ENCODE measurements at places on chromosomes 1 and 21.

DNA sequence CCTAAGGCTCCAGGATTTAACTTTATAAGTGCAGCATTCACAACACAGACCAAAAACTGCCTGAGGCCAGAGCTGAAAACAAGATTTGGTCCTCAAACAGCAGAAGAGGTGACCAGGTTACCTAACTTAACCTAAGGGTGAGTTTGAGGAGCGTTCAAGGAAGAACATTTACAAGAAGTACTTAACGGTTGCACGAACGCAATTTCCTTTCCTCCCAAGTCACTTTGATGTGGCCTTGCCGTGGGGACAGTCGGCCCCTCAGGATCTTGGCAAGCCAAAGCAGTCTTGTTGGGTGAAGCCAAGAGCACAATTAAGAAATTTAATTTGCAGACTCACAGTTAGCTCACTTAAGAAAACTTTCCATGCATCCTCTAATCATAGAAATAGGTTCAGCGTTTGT, 202.6 kb upstream of the COA6 start:
- H3K4me1 ChIP-seq, result no peaks in the 10 kb centered on the region
- H3K36me3 ChIP-seq, result no peaks in the 10 kb centered on the region
- no peak overlapping the region for H3K27ac ChIP-seq
- DNase-seq, result no peak
- no peak overlapping the region for H3K4me3 ChIP-seq

DNA sequence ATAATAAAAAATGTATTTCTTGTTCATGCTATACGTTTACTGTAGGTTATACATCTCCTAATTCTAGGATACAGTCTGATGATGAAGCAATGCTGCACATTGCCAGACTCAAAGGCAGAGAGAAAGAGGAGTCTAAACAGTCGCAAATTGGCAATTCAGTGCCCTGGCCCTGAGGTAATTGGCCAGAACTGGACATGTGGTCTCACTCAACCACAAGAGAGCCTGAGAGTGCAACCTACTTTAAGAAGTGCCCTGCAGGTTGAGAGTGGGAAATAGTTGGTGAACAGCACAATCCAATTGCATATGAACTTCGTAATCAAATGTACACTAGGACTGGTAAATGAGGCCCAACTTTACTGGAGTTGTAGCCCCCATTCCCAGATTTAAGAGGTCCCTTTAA, 5.0 kb upstream of the SLC35A3 start:
- H3K36me3 ChIP-seq, result no peaks in the 10 kb centered on the region
- peaks cover 8% of the 10 kb centered on the region for H3K4me1 ChIP-seq
- H3K27me3 ChIP-seq, result no peaks in the 10 kb centered on the region

GRCh38 chr1:232568906-232569553, 60.9 kb downstream of the SIPA1L2 start:
- H3K36me3 ChIP-seq, result no peaks in the 10 kb centered on the region
- H3K4me3 ChIP-seq, result no peak overlapping the region
- H3K27ac ChIP-seq, result no peak overlapping the region
- no peak for DNase-seq

GRCh38 chr1:172900376-172900997, 150.3 kb downstream of the TNFSF18 start:
- no peaks in the 10 kb centered on the region for H3K36me3 ChIP-seq
- H3K4me3 ChIP-seq, result no peak overlapping the region
- no peak for DNase-seq
- no peaks in the 10 kb centered on the region for H3K27me3 ChIP-seq
- H3K4me1 ChIP-seq, result peaks cover 4% of the 10 kb centered on the region

GRCh38 chr1:94271373-94271772, 34.0 kb upstream of the ARHGAP29 start:
- DNase-seq, result no peak
- H3K27me3 ChIP-seq, result no peaks in the 10 kb centered on the region
- no peak overlapping the region for H3K27ac ChIP-seq
- no peaks in the 10 kb centered on the region for H3K4me1 ChIP-seq

DNA sequence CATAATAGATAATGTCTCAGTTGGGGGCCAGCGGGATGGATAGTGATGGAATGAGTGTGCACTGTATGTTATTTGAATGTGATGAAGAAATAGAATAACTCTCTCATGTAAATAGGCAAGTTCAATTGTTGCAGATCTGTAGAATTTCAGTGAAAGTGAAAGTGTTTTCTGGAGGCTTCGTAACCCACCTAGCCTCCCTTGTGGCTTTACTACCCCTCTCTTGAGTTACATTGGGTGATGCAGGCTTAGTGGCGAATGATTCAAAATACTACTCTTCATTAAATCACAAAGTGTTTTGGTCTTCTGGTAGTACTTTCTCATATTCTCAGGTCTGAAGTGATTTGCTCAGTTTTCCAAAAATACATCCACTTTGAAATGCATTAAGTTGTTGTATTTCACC, 411.9 kb downstream of the ZP4 start:
- no peak for DNase-seq
- H3K27ac ChIP-seq, result no peak overlapping the region
- H3K4me3 ChIP-seq, result no peak overlapping the region
- no peaks in the 10 kb centered on the region for H3K4me1 ChIP-seq
- H3K27me3 ChIP-seq, result no peaks in the 10 kb centered on the region
